ENCODE measurements at places on chromosomes 6 and 20.

- no peak for DNase-seq
These were observed 43.9 kb downstream of the ATG5 start for GRCh38 chr6:106281661-106282060.

DNA sequence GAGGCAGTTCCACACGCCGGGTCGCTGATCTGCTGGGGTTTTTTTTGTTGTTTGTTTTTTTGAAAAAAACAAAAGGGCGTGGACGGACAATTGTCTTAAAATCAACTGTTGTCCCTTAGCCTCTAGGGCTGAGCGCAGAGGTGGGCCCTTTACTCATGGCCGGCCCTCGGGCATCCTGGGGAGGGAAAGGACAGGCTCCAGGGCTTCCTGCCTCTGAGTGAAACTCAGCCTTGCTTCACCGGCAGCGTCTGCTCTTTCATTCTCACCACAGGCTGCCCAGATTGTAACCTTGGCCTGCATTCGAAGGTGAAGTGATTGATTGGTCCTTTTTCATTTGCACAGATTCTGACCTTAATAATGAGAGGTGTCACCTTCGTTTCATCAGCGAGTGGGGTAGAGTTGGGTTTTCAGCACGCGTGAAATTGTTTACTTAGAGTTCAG, 797 bp downstream of the SMIM13 start:
- DNase-seq = peak; percentile 83

DNA sequence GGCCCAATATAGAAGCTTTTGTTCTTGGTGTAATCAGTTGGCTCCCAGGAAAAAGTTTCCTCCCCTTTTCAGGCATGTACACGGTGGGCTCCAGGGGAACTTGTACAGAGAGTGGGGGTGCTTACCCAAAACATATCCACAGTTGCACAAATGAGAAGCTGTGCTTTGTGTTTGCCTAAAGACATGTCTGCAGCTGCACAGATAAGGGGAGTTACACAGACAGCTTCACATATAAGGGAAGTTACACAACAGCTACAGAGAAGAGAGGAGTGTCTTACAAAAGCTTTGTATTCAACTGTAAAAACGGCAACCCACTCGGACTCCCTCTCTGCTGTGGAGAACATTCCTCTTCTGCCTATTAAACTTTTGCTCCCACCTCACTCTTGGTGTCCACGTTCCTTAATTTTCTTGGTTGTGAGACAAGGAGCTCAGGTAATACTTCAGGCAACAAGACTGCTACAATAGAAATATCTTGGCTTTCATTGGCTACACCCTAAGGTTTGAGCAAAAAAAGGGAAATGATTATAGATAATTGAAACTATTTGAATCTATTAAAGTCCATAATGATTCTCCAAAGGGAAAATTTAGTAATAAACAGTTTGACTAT, 7.4 kb upstream of the PNRC1 start:
- no peak for DNase-seq

GRCh38 chr20:21699216-21699508, 6.3 kb upstream of the PAX1 start:
- DNase-seq = no peak

DNA sequence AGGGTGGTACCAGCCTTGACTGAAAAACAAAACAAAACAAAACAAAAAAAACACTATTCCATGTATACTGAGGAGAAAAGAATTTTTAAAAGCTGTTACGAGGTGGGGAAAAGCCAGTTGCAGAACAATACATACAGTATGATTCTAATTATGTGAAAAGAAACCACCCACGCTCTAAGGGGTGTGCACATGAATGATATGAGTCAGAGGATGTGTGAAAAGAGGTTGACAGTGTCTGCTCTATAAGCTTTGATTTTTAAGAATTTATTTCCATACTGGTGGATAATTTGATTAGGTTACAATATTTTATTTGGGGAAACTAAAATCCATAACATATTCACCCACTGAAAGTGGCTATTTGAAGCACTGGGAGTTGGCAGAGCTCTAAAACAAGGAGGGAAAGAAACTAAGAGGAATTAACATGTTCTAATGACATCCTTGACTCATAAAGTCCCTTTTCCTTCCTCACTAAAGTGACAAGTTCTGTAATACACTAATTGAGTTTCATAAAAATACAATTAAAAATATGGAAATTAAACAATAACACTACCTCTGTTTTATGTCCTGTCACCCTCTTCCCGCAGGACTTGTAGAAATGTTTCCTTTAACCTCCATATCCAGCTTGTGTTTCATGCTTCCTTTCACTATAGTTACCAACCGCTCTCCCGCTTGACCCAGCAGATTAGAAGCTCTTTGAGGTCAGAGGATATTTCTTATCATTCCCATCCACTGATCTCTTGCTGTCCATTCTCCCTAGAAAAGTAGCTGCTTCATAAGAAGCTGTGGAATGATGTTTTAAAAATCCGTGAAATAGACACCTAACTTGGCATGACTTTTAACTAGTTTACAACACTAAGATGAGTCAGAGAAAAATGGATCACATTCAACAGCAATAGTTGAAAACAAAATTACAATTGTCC, 118.6 kb upstream of the CCDC28A start:
- no peak for DNase-seq

DNA sequence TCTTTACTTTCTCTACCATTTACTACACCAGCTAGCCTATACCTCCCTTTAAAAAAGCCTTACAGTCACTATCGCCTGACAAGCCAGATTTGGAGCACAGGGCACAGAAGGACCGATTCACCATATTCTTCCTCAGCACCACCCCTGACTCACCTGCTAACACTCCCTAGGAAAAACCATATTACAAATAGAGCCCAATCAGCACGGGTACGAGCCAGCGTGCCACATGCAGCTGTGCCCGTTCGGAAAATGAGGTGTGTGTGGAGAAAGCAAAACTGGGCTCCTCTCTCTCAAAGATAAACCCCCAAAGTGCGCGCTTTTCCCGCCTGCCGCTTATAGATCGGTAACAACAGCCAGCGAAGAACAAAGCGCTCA, 1.2 kb downstream of the SYNCRIP start:
- DNase-seq = peak; percentile 67

DNA sequence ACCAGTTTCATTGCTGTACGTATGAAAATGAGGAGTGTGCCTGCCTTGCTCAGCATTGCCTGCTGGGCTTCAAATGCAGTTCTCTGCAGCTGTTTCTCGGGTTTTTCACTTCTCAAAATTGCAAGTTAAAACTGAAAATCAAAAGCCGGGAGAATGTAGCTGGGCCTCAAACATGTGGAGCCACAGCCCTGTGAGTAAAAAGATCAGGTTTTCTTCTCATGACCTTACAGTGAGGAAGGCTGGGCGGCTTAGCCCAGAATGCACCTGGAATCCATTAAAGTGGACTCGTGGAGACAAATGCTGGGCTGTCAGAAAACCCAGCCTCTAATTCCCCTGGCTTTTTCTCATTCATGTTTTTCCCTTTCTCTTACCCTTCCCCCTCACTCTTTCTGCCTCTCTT, 34.4 kb downstream of the DSE start:
- DNase-seq = peak; percentile 38

GRCh38 chr6:108127826-108128225, 38.0 kb upstream of the NR2E1 start:
- DNase-seq = peak; percentile 90

- no peak for DNase-seq
These were observed 63.7 kb downstream of the C6orf118 start for GRCh38 chr6:165245701-165246100.

DNA sequence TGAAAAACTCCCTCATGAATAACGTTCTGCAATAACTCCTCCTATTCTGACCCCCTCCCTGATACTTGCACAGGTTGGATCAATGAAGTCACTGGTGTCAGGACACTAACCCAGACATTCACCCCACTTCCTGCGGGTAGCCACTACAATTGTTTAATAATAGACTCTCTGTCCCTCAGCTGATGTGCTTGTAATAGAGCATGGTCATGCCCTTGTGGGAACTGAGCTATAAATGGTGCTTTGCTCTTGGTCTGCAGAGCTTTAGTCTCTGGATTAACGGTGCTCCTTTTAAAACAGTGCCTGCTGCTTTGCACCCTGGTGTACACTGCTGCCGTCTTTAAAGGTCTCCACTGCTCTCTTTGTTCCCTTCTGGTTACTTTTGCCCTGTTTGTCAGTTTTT, 127.3 kb downstream of the BACH2 start:
- no peak for DNase-seq

DNA sequence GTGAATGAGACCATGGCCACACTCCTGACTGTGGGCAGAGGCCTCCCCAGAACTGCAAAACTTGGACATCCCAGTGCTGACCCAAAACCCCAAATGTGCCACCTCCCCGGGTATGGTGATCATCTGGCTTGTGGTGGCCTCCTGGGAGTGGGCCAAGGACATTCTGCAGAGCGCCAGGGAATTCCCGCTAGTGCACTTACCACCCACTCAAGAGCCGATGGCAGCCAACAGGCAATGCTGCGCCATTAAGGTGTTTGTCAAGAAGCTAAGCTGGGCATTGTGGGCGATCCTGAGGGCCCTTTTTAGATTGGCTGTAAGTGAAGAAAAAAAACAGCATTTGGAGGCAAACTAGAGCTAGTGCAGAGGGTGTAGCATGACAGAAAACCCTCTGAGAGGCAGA, 9.4 kb downstream of the MMP24 start:
- no peak for DNase-seq

DNA sequence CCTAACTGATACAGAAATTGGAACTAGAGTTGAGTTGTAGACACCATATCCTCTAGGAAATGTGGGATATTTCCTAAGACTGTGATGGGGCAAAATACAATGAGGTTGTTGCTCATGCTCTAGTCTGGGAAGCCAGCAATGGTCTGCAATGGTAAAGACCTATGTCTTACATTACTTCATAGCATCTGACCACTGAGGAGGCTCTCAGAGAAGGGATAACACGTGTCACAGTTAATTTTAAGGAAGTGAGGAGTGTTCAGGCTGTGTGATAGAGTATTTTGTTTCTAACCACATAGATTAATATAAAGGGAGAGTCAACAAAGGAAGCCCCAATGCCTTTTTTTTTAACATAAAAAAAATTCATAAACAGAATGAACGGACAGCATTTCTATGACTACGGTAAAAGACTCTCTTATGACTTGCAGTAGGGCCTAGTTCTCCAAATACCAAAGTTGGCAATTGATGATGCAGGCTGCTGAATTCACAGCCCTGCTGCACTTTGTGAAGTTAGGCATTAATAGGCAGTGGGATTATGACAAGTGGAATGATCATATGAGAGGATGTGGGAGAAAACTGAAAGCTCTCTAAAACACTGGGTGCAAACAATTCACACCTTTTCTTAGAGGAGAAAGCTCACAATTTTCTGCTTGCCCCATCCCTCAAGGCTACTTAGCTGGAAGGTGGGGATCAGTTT, 13.7 kb downstream of the KCNS1 start:
- no peak for DNase-seq

DNA sequence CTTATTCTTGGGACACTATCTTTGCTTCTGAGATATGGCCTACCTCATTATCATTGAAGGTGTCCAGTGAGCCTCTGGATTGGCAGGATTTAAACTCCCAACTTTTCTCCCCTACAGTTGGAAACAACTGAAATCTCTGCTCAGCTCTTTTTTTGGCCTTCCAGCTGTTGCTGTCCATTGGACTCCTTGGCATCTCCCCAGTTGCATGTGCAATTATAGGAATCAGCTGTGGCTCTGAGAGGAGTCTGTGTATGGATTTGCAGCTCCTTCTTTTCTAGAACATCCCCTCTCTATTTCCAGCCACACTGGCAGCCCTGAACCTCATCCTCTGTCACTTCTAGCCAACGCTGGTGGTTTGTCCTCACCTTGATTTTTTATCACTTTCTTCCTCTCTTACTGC, 21.2 kb downstream of the RAB22A start:
- no peak for DNase-seq

GRCh38 chr20:17626217-17627007, 55.6 kb downstream of the RRBP1 start:
- DNase-seq = no peak

GRCh38 chr6:90765895-90766294, 179.0 kb upstream of the MAP3K7 start:
- peak; percentile 85 for DNase-seq

DNA sequence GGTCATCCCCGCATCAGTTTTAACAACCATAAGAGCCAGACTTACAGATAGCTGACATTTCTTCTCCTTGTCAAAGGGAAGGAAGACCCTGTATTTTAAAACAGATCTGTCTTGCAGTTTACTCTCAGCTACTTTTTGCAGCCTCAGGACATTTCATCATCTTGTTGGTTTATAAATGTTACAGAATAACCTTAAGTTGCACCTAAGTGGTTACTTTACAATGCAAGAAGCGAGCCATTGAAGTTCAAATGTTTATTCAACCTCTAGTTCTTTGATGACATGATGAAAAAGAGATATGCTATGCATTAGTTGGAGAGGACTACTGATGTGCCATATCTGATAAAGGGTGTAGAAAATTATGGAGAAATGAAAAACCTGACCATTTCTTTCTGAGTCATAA, 187.9 kb upstream of the COL21A1 start:
- no peak for DNase-seq

DNA sequence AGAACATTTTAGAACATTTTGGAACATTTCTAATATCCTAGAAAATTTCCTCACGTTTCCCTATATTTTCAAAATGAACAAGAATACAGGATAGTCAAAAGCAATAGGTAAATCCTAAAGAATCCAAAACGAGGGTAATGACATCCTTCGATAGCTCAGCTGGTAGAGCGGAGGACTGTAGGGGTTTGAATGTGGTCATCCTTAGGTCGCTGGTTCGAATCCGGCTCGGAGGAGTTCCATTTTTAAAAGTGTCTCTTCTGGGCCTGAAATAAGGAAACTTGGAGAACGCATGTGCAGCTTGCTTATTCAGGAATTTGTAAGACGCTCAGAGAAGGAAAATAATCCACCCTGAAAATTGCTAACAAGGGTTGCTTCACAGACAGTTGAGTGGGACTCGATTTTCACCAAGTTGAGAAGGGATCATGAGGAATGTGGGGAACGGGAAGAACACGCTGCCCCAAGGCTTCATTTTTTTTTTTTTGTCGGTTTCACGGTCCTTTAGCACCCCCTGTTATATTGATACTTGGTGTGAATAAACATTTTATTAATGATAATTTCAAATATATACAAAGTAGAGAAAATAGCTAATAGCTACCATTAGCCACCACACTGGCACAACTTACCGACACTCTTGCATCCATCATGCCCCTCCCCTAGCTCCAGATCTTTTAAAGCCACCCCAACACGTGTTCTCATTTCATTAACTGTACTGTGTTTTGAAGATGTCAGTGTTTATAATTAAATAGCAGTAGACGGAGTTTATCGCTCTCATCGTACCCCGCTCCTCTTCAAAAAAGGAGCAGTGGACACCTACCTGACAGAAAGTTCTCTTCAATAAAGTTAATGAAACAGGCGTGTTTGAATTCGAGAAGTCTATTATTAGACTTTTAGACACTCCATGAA, 1.8 kb upstream of the ABT1 start:
- peak; percentile 93 for DNase-seq

DNA sequence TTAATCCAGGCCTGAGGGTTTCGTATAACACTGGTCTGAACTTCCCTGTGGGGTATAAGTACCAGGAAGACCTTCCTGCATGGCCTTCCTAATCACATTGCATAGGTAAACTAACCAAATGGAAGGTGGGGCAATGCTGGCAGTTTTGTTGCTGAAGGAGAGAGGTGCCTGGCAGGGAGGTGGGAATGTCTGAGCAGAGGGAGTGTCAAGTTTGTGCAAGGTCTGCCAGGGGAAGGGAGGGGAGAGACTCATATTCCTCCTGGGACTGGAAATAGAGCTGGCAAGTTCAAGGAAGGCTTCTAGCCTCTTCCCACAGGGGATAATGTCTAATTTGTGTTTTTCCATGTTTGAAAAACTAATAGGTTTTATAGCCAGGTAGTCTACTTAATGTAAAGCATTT, 70.6 kb downstream of the HDDC2 start:
- DNase-seq = peak; percentile 85

GRCh38 chr6:143007646-143008045, 53.0 kb upstream of the AIG1 start:
- no peak for DNase-seq

- DNase-seq = peak; percentile 92
These were observed 20.1 kb downstream of the ECT2L start for GRCh38 chr6:138815797-138816528.
